ENCODE measurements at places on chromosomes 11 and 22. TPM values are rescaled to one million over a fixed set of nuclear protein-coding genes. Genes with fewer than 3 reads are reported as not detected.

GRCh38 chr11:114079511-114080065 lies 20.1 kb downstream of the ZBTB16 start:
- DNase-seq: no peak

GRCh38 chr11:74479732-74480123 lies 12.4 kb upstream of the KCNE3 start:
- no peak for DNase-seq

DNA sequence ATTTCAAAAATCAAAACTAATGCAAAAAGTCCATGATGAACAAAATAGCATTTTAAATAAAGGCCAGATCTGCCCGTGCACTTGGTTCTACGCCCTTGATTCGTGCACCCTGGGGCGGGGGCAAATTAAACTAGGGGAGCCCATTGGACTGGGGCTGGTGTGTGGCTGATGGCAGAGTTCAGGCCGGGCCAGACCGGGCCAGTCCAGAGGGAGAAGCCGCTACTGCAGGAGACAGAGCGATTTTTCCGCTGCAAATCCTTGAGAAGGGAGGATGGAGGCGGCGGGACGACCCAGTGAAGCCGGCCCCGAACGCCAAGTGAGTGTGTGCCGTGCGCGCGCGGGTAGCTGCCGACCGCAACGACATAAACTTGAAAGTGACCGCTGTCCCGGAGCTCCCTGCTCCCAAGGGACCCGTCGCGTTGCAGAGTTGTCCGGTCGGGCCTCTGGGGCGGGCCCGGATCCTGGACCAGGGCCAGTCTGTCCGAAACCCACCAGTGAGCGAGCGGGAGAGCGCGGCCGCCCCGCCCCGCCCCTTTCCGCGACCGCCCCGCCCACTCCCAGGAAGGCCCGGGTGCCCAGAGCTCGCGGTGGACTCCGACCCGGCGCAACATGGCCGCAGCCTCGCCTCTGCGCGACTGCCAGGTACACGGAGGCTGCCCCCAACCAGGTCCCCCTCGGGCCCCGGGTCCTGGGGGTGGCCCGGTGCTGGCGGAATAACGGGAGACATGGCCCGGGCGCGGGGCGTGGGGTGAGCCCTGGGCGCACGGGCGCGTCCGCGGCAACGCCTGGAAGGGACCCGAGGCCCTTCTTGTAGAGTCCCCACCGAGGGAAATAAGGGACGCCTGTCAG lies at the start of gene TTC38:
Gene TTC38 (plus strand): TSS at position 578 of the 849 bp plus-strand sequence. CDS start 32 bp downstream, at position 610.
- DNase-seq: peak; percentile 70

- no peak for DNase-seq
Observed at GRCh38 chr22:24413736-24414385, 13.5 kb upstream of the ADORA2A start.

- DNase-seq: no peak
Observed at GRCh38 chr11:12386745-12387144, 9.4 kb downstream of the PARVA start.

ALDH3B2 gene
- total RNA-seq: not detected
